ENCODE measurements at places on chromosomes 3 and 15.

DNA sequence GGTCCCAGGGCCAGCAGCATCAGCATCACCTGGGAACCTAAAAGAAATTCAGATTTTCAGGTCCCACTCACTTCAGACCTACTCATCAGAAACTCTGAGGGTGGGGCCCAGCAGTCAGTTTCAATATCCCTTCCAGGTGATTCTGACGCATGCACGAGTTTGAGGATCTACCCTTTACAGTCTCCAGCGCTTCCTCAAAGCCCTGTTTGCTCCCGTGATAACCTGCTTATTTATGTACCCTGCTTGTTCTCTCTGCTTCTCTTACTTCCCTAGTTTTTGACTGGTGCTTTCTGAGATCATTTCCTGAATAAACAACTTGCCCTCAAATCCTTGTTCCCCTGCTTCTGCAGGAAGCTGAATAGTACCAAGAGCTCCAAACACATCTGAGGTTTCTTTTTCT, 245.3 kb downstream of the ZNF621 start:
- no peak for DNase-seq

- no peak for DNase-seq
Measured at GRCh38 chr3:103082501-103082900, 647.7 kb downstream of the ZPLD1 start.

GRCh38 chr3:140242818-140243276, 307.9 kb downstream of the CLSTN2 start:
- peak; percentile 67 for DNase-seq

DNA sequence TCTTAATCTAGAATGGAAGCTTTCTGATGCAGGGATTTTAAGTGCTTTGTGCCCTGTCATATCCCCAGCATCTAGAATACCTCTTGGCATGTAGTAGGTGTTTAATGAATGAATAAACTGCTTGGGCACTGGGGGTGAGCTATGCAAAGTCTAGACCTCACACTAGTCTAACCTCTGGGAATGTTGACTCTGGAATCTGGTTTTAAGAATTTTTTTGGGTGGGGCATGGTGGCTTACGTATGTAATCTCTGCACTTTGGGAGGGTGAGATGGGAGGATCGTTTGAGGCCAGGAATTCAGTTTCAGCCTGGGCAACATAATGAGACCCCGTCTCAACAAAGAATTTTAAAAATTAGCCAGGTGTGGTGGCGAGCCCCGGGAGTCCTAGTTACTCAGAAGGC, 146.3 kb upstream of the RGMA start:
- DNase-seq: no peak

DNA sequence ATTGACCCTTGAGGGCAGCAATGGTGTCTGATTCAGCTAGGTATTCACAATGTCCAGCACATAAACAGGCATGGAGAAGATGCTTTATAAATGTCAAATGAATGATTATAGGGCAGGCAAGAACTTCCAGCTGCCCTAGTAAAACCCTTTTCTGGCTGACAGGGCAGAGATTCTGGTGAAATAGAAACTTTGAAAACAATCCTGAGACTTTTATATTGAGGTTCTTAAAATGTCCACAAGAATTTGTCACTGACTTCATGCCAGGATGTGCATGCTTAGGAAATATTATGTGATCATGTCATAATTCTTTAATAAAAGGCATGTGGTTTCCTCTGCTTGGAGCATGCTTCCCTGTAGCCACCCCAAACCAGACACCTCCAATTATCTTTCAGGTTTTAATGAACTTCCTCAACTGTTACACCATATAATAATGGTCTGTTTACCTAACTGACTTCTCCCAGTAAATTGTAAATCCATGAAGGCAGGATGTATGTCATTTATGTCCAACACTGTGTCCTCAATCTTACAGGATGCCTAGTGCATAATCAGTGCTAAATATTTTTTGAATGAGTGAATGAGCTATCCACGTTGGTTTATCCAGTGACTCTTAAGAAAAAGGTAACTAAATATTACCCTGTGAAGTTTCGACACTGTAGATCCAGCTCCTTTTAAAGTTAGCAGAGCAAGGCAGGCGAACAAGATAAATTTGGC, 43.4 kb upstream of the CLRN1 start:
- DNase-seq: no peak

GRCh38 chr3:117490716-117491115, 781.1 kb downstream of the TUSC7 start:
- no peak for DNase-seq

- no peak for DNase-seq
Measured at GRCh38 chr3:72338082-72338941, 509.9 kb downstream of the SHQ1 start.

DNA sequence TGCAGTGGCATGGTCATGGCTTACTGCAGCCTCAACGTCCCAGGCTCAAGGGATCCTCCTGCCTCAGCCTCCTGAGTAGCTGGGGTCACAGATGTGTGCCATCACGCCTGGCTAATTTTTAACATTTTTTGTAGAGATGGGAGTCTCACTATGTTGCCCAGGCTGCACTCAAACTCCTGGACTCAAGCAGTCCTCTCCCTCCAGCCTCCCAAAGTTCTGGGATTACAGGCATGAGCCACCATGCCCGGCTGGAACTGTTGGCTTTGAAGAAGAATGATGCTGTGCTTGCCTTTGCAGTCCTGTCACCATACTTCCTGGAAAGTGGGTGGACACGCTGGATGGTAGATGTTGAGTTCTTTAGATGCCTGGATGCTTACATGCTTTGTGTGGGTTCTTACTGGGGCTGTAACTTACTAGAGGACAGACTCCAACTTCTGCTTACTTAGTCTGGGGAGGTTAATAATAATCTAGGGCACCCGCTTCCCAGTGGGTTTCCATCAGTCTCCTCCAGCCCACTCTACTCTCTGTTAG, 36.7 kb downstream of the IGF1R start:
- no peak for DNase-seq
